ENCODE measurements at places on chromosomes 3 and 15.

- no peak for DNase-seq
Observed at GRCh38 chr3:158249183-158249582, 139.3 kb downstream of the RSRC1 start.

DNA sequence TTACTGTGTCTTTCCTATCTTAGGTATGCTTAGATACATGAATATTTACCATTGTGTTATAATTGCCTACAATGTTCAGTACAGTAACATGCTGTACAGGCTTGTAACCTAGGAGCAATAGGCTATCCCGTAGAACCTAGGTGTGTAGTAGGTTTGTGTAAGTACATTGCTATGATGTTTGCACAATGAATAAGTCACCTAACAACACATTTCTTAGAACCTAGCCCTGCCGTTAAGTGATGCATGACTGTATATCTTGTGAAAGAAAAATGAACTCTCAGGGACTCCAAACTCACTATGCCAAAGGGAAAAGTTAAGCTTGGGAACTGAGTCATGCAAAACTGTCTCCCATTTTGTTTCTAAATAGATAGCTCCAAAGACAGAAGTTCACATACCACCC, 91.5 kb upstream of the ACP3 start:
- DNase-seq, result no peak

GRCh38 chr3:169350228-169350627, 313.3 kb downstream of the MECOM start:
- no peak for DNase-seq

- DNase-seq, result no peak
Observed at GRCh38 chr3:168152149-168152548, 56.4 kb upstream of the GOLIM4 start.

DNA sequence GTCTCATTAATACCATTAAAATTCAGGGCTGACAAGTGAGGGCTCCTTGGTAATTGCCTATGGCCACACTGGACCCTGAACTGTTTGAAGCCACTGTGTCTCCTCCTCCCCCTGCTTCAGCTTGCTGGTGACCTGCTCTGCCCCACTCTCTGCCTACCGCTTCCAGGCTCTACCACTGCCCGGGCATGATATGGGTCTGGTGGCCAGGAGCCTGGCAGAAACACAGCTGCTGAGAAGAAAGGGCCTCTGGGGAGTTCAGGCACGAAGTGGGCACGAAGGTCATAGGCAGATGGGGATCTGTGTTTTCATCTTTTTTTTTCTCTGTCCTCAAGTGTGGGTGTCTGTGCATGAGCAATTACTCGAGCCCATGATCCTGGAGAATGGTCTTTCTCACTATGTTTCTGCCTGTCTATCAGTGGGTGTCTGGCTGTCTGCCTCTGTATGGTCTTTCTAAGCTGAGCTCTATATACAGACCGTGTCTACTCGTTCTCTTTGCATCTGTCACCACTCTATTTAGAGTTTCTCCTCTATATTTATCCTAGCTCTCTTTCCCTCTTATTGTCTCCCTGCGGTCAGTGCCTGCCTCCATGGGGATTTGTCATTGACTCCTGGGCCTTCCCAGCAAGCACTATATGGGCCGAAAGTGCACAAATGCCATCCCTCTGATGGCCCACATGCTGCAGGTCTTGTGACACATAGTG, 42.1 kb upstream of the EPHB1 start:
- DNase-seq, result no peak

GRCh38 chr15:99105514-99106341, 848 bp downstream of the SYNM start:
- no peak for DNase-seq

DNA sequence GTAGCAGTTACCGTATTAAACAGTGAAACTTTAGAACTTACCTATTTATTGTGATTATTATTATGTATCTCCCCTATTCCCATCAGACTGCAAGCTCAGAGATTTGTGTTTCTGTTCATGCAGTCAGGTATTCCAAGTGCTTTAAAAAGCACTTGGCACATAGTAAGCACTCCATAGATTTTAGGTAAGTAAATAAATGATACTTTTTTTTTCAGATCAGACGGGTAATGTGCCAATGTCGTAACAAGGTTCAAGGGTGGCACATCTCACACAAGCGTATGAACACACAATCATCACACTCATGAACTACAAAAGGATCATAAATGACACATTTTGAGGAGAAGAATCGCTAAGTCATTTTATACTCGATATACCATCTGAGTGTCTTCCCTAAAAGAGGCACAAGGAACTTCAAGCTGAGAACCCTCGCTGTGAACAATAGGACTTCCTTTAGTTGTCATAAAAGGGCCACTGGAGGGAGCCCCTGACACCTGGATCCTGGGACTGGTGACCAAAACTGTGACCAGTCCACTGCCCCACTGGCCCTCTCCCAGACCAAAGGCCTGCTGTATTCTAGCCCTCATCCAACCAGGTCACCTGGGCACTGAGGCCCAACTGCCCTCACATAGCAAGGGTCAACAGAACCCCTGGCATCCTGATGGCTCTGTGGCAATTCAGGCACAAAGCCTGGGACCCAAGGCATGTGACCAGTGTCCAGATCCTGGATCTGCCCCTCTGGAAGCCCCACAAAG, 32.1 kb downstream of the KIF9 start:
- DNase-seq, result no peak

GRCh38 chr15:63042877-63043334, 359 bp downstream of the TPM1 start:
- DNase-seq, result no peak

GRCh38 chr15:83207009-83207659, 489 bp downstream of the HDGFL3 start:
- DNase-seq, result no peak

DNA sequence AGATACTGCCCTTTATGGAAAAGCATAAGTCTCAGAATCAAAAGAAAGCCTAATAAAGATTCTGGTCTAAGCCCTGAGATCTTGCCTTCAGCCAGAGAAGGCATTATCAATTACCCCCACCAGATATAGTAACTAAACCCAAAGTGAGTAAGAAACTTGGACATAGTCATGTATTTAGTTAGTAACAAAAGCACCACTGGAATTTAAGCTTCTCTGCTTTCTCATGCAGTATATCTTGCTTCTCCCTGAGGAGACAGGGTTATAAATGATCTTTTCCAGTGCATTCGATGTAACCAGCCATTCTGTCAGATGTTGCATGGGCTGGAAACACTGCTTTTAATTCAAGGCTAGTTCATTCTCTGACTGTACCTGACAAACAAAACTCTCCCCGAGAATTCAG, 946.7 kb downstream of the NAALADL2 start:
- DNase-seq, result no peak

DNA sequence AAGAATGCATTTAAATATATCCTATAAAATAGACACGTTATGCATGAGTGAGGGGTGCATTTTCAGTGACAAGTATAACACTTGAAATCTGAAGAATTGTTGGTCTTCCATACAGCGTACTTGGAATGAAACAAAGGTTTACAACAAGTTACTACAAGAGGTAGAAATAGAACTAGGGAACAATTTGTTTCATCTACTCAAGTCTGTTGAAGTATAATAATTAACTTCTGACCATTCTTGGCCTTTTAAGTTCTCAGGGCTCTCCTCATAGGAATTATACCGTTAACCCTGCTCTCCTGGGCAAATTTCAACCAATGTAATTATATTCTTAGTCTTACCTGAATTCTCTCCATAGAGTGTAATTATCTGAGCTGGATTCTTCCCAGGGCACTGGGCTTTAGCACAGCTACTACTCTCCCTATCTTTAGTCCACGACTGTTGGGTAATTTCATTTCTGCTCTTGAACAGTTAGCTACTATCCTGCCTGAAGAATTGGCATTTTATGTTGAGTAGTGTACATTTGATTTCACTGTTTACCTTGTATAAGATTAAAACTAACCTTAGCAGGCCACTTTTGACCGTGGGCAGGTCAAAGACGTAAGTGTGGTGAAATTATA, 100.6 kb downstream of the UBE2E2 start:
- no peak for DNase-seq

DNA sequence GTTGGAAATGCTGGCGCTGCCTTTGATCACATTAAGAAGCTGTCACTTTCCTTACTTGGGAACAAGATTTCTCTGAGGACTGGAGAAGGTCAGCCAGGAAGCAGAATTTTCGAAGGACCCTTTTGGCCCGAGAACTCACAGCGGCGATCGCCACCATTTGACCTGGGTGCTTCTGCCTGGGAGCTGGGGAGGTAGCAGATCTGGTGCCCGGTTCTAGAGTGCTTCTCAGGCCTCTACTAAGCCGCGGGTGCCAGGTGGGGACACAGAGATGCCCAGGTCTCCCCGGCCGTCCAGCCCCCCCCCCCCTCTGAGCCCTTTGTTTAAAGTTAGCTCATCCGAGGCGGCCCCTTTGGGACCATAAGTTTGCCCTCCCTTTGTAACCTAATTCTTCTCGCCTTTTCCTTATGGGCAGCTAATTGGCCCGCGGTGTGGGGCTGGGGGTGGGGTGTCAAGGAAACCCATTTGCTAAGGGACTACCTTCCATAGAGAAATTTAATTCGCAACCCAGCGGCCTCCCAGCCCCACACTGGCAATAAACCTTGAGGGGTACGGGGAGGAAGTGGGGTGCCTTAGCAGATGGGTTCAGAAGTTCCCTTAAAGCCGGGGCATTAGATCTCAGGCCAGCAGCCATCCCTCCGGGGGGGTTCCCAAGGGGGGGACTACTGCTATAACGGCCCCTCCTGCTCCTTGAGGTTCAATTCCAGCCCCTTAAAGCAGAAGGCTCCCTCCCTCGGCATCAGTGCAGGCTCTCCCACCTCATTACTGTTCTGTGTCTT, 1.9 kb downstream of the GATA2 start:
- no peak for DNase-seq

GRCh38 chr3:71752831-71753700, 589 bp upstream of the GPR27 start:
- DNase-seq, result no peak

DNA sequence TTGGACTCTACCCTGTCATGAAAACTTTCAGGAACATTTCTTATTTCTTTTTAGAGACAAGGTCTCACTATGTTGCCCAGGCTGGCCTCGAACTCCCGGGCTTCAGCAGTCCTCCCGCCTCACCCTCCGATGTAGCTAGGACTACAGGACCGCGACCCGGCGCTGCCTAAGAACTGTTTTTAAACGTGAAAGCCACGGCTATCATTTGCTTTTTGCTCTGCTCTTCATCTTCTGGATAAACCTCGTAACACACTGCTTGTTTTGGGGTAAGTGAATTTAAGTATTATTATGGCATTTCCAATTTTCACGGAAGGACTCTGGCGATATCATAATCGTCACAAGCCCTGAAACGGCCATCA, 14.3 kb upstream of the CCNL1 start:
- DNase-seq, result no peak

GRCh38 chr3:18902081-18902793, 246.1 kb upstream of the KCNH8 start:
- DNase-seq, result no peak

- DNase-seq, result no peak
Observed at GRCh38 chr3:99878005-99878404, 60.3 kb downstream of the CMSS1 start.

DNA sequence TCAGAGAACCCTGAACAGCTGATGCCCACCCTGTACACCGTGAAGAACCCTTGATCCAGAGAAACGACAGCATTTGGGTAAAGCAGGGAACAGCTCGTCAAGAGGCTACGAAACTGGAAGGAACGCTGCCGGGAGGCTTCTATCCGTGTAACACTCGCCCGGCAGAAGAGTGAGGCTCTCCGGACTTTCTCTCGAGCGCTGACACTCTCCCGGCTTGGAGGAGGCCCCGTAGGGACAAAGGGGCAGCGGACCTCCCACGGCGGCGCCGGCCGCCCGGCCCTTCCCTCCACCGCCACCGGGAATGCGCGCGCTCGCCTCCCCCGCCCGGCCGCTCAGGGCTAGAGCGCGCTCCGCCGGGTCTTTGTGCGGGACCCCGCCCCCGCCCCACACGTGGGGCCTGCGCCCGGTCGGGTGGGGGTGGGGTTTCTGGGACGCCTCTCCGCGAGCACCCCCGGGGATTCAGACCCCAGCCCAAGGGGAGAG, 1.7 kb downstream of the HYAL2 start:
- DNase-seq, result peak; percentile 74

DNA sequence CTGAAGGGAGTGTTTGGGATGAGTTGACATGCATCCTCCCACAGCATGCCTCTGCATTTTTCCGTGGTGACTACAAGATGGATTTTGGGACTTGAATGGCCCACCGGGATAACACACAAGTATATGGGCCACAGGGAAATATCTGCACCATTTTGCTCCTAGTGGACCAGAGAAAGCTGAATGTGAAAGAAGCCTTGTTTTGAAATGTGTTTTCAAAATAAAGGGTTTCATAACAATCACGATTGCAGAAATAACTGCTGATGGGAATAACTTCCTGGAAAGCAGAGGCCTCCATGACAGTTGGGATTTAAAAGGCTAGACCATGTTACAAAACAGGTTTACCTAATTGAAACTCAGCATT, 77.5 kb upstream of the PRR23C start:
- no peak for DNase-seq

GRCh38 chr3:113601240-113601639, 68.9 kb downstream of the SIDT1 start:
- DNase-seq, result no peak

DNA sequence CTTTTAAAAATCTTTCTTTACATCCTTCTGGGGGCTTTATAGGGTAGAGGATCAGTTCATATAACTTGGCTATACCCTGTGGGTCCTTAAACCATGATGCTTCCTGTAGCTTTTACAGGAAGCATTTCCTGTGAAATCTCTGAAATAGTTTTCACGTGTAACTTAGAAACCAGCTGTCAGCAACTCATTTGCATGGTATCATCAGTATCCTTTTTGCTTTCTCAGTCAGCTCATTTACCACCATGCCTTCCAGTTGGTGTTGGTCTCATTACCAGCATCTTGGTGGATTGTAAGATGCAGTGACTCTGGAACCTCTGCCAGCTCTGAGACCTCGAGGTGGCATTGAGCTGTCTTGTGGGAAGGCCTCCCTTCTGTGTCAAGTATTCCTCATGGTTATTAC, 96.7 kb upstream of the MYZAP start:
- no peak for DNase-seq

All from activated naive CD4-positive, alpha-beta T cell (primary cell).